ENCODE measurements at places on chromosomes 11 and 22.

DNA sequence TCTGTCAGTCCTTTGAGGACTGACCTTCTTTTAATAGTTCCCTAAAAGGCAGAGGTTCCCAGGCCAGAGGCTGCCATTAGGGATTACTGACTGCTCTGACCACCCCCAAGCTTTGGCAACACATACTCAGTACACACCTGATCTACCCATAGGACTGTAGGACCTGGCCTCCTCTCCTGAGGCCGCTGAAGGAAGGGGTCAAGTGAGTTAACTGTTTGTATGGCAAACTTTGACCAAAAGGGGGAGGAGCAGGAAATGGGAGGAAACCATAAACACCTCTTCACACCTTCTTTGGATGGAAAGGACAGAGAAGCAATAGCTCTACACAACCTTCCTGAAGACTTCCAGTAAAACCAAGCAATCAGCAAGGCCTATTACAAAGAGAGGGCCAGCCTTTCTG lies 104.0 kb downstream of the APOL5 start:
- DNase-seq = no peak

- no peak for DNase-seq
Measured at GRCh38 chr22:38153821-38154562, 27.6 kb downstream of the PLA2G6 start.

GRCh38 chr22:29331658-29332300 lies 16.3 kb upstream of the RASL10A start:
- DNase-seq = no peak

DNA sequence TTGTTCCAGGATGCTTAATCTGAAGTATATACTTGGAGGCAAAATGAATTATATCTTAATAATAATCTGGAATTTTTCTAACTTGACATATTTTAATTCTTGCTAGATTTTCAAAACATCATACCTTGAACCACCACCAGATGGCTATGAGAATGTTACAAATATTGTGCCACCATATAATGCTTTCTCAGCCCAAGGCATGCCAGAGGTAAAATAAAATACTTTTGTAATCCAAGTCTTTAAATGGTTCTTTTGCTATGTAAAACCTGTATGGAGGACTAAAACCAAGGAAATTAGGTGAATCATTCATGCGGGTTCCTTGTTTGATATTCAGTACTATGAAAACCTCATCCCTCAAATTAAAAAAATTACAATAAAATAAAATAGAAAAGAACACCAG lies 14.4 kb downstream of the NAALAD2 start:
- DNase-seq = no peak

DNA sequence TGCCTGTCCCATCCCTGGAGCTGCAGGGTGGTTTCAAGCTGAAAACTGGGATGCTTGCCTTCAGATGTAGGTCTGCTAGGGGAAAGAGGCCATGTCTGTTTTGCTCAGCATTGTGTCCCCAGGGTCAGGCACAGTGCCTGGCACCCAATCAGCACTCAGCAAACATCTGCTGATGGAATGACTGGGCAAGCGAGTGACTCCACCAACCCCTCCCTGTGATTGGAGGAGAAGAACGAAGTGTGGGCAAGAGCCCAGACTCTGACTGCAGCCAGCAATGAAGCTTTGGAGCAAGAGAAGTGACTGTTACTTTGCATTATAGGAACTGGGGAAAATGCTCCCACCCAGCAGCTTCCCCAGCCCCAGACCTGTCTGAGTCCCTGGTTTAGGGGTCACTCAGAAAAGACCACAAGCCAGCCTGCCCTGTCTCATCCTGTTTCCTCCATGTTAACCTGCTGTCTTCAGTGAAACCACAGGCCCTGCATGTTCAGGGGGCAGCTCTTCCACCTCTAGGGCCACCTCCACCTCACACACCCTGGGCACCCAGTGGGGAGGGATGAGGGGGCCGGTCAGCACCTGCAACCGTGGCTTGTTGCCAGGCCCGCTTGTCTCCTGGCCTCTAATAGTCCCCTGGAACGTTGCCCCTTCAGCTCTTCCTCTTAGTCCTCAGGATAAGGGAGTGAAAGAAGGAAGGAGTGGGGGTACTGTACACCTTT lies 147.4 kb downstream of the TRIM29 start:
- DNase-seq = no peak

GRCh38 chr11:37394236-37394870 lies 796.3 kb upstream of the RAG2 start:
- peak; percentile 1 for DNase-seq

All from retina (tissue), 1 donor.